ENCODE measurements at places on chromosomes 5 and 9. TPM values are rescaled to one million over a fixed set of nuclear protein-coding genes. Genes with fewer than 3 reads are reported as not detected.
A peak's percentile ranks its signal among the peaks of the same experiment; 100 is the strongest.

DNA sequence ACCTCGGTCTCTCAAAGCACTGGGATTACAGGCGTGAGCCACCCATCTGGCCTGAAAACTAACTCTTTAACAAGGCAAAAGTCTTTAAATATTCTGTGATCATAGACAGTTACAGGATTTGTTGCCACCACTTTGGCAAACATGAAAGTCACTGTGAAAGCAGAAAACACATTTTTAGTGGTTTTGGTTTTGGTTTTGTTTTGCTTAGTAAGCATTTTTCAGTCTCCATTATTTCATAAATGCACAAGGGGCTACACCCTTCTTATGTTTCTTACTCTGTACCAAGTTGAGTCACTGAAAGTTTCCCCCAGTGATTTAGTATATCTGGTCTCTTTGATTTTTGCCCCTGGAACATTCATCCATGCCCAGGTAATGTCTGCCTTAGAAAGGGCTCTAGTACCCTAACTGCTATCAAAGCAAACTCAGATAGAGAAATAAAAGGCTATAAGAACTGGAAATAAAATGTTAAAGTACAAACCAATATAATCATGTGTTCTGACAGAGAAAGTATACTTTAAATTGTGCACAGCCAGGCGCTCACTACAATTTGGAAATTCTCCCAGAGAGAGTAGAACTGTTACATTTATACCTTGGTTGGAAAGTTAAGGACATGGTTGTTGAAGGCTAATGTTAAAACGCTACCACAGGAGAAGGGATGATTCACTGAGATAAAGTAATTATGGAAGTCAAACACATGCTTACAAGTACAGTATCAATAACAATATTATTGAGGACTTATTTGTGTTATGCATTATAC, 1022.5 kb upstream of the DMAC1 start:
- DNase-seq = no peak

GRCh38 chr5:103037673-103038455, 82.1 kb downstream of the GIN1 start:
- DNase-seq = no peak

GRCh38 chr5:150904479-150905311, at the start of gene ZNF300:
Gene ZNF300 (minus strand): TSS chr5:150904980. CDS start chr5:150903155, 1,825 bp downstream.
- peak; percentile 89 for DNase-seq

- DNase-seq = no peak
Measured at GRCh38 chr5:14048434-14048833, 94.7 kb upstream of the TRIO start.

DNA sequence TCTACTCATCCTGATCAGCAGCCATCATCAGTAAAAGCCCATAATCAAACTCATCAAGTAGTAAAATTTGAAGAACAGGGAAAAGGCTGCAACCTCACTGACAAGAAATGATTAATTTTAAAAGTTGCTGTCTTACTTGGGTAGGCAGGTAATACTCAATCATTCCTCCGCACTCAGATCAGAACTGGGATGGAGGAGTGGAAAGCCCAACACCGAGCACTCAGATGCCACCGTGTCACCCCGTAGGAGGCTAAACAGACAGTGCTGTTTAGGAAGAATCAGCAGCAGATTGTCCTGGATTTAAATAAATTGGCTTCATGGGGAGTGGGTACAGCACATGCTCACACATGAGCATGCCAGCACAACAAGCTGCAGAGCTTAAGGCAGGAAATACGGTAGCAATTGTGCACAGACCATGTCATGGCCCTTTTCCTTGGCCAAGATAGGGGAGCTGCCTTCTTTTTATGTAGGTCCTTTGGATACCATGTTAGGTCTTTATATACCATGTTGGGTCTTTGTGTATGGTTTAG, 92.6 kb upstream of the CDH6 start:
- no peak for DNase-seq

- DNase-seq = peak; percentile 34
Measured at GRCh38 chr9:68705531-68706362, 707 bp downstream of the PIP5K1B start.

DNA sequence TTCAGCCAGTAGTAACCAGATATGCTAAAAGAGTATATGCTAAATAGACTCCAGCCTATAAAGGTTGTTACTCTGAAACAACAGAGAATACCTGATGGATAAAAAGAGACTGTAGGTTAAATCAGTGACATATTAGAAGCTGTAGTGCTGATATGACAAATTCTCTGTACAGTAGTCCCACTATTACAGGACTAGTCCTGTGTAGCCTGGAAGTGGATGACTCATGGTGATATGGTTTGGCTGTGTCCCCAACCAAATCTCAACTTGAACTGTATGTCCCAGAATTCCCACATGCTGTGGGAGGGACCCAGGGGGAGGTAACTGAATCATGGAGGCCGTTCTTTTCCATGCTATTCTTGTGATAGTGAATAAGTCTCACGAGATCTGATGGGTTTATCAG, 276.2 kb upstream of the POU5F2 start:
- DNase-seq = no peak

DNA sequence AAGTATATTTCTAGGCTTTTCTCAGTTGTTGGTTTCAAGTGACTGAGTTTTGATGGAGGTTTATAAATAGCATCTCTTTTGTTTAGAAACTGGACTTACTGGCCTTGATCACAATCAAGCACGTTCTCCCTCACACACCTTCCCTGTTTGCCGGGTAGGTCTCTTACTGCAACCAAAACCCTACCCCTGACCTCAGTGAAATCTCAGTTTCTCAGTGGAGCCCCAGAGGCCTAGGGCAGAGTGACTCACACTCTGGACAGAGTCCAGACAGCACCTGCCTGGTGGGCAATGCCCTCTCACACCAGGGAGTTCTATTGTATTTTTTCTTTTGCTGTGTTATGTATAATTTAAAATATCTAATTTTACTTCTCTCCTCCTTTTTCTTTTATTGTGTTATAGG, 48.4 kb upstream of the EPB41L4B start:
- no peak for DNase-seq

- DNase-seq = no peak
Measured at GRCh38 chr5:821504-821903, 29.3 kb downstream of the ZDHHC11 start.

DNA sequence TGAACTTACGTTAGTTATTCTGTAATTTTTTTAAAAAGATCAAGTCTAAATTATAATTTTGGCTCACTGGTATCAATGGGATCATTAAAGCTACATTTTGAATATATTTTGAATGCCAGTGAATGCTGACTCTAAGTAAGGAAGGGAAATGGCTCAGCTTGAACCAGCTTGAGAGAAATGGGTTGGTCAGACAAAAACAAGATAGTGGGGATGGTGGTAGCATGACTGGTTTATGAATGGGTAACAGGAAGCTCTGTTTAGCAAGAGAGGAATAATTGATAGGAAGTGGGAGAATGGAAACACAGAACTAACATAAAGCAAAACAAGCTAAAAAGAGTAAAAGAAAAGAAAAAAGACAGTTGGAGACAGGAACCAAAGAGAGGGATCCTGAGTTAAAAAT, 220.2 kb downstream of the ADAMTS6 start:
- DNase-seq = no peak

GRCh38 chr9:128419061-128419925, 1.4 kb upstream of the CERCAM start:
- no peak for DNase-seq

- DNase-seq = no peak
Measured at GRCh38 chr5:36492984-36493654, 113.3 kb upstream of the SLC1A3 start.

DNA sequence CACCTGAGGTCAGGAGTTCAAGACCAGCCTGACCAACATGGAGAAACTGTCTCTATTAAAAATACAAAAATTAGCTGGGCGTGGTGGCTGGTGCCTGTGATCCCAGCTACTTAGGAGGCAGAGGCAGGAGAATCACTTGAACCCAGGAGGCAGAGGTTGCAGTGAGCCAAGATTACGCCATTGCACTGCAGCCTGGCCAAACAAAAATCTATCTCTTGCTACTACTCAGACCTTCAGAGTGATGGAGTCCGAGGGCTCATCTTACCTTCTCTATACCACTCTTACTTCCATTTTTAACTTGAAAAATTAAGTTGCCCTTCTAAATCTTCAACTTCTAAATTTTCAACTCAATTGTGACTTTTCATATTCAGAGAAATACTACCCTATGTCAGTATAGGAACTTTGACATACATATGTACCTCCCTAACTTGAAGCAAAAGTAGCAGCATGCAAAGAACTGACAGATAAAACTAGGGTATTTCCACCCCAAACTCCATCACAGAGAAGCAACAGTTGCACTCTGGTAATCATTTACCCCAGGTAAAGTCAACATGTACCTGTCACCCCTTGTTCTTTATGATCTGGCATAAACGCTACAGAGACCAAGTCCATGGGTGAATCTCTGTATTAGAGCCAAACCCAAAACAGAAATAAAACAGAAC, 11.4 kb downstream of the ZFAND5 start:
- DNase-seq = no peak

DNA sequence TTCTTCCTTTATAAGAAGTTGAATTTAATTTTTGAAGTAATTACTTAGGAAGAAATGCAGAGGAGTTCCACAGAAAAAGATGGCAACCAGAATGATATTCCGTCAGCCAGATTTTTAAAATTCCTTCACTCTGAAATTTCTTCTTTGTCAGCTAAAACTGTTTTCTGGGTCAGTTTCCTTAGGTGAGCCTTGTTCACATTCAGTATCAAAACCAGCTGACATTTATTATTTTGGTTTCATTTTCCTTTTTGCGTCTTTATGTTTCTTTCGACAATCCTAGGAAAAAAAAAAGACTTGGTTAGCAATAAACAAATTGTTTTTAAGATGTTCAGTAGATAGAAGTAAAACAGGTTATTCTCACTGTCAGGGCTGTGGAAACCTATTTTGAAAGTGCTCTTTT, 4.1 kb upstream of the IARS1 start:
- no peak for DNase-seq

DNA sequence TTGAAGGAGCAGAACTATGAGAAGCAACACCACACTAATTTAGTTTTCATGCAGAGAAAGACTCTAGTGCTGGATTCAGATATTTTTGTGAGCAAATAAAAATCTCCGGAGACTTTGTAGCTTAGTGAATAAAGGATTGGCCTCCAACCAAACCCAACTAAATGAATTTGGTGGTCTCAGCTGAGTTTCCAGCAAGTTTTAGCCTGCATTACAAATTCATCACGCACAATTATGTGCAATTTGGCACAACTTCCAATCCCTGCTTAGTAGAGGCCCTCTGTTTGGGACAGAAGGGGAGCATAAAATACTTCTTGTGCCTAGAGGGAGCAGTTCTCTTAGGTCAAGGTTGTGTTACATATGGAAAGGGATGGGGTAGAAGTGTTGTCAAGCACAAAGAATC, 112.3 kb upstream of the ADAMTSL1 start:
- DNase-seq = no peak

DNA sequence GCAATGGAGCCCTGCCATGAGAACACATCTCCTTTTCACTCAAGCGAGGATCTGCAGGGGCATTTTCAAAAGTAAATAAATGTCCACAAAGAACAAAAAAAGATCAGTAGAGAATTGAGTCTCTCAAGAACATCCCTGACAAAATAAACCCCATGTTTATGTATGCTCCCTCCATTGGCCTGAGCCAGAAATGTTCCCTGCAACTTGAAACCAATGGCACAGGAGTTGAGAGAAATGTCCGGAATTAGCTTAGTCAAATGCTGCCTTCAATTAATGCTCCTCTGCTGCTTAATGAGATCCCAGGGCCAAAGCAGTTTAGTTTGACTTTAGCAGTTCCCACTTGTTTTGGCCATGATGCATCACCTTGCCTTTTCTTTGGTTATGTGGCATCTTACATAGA, 238.3 kb downstream of the EBF1 start:
- no peak for DNase-seq

DNA sequence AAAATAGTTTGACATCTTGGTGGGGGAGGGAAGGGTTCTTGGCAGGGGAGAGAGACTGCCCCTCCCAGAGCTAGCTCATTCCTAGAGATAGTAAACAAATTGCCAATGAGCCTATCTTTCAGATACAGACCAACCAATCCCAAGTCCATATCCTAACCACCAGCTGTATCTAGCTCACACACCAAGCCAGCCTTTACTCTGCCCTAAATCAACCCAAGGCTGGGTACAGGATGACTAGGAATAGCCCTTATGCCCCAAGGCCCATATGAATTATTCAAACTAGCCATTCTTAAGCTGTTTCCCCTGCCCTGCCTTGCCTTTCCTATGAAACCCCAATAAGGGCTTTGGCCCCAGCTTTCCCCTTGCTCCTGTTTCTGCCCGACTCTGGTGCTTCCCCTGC, 281.3 kb upstream of the PANK3 start:
- no peak for DNase-seq

GRCh38 chr9:106757514-106757913, 105.5 kb upstream of the ZNF462 start:
- no peak for DNase-seq

DNA sequence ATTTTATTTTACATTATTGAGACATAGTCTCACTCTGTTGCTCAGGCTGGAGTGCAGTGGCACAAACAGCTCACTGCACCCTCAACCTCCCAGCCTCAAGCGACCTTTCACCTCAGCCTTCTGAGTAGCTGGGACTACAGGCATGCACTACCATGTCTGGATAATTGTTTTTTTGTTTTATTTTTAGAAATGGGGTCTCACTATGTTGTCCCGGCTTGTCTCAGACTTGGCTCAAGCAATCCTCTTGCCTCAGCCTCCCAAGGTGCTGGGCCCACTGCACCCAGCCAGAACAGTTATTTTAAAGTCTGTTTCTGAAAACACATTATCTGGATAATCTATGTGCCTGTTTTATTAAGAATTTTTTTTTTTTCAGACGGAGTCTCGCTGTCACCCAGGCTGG, 62.0 kb downstream of the TEX10 start:
- no peak for DNase-seq

GRCh38 chr5:11822598-11822997, 81.6 kb downstream of the CTNND2 start:
- DNase-seq = no peak

DNA sequence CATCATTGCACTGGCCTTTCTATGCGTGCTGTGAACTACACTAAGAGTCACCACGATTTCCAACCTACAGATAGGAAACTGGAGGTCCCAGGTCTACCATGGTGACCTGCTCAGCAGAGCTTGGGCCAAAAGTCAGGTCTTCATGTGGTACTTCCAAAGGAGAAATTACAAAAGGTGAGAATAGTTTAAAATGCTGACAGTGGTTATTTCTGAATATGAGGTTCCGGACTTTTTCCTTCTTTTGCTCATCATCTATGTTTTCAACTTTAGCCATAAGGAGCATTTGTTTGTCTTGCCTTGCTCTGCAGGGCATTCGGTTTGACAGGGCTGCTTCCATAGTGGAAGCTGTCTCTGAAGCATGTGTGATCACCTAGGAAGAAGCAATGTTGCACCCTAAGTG, 282.1 kb upstream of the IRX1 start:
- DNase-seq = no peak

Gene SLC6A3
- polyA plus RNA-seq = 0.64 TPM

Gene SPATA31D4
- not detected for polyA plus RNA-seq

Gene PHF2
- 41.7 TPM for polyA plus RNA-seq

Gene MUSK
- not detected for polyA plus RNA-seq

Gene ISL1
- not detected for polyA plus RNA-seq

Gene SMIM33
- polyA plus RNA-seq = not detected

Gene TLX3
- 0.10 TPM for polyA plus RNA-seq

Gene ANKRD34B
- polyA plus RNA-seq = 0.30 TPM

Gene RPP25L
- polyA plus RNA-seq = 36.7 TPM

Gene LHX2
- not detected for polyA plus RNA-seq

Gene PCDHB10
- polyA plus RNA-seq = 8.7 TPM

Gene MEIKIN
- not detected for polyA plus RNA-seq

Gene NUTM2G
- polyA plus RNA-seq = 0.53 TPM

Gene ACTBL2
- not detected for polyA plus RNA-seq

Gene EPB41L4A
- polyA plus RNA-seq = 23.0 TPM

Gene GRIA1
- polyA plus RNA-seq = 4.3 TPM

Gene GPRIN1
- 1.3 TPM for polyA plus RNA-seq
